NCI-H1930 (cell line): ENCODE measurements at places on chromosomes 3 and 15.

DNA sequence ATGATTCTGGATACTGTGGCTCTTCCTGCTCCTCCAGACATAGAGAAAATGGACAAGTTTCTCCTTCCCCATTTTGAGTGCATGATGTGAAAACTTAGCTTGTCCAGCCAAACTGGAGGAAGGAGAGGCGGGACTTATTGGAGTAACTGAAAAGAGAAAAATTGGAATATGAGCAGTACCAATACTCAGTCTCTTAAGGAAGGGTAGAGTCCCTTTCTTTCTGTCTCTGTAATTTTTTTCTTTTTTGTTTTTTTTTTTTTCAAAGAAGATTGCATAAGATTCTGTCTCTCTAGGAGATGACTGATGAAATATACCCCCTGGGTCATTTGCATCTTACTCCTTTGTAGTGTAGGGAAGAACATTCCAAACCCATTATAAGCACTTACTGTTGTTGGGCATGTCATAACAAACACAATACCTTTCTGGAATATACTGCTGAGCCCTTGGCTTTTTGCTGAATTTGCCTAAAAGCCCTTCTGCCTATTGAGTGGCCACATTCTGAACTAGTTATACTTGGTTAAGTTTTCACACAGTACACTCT lies 498.1 kb upstream of the TPRG1 start:
- no peak for DNase-seq

- no peak for DNase-seq
Measured at GRCh38 chr3:43580181-43580580, 41.6 kb downstream of the ANO10 start.

DNA sequence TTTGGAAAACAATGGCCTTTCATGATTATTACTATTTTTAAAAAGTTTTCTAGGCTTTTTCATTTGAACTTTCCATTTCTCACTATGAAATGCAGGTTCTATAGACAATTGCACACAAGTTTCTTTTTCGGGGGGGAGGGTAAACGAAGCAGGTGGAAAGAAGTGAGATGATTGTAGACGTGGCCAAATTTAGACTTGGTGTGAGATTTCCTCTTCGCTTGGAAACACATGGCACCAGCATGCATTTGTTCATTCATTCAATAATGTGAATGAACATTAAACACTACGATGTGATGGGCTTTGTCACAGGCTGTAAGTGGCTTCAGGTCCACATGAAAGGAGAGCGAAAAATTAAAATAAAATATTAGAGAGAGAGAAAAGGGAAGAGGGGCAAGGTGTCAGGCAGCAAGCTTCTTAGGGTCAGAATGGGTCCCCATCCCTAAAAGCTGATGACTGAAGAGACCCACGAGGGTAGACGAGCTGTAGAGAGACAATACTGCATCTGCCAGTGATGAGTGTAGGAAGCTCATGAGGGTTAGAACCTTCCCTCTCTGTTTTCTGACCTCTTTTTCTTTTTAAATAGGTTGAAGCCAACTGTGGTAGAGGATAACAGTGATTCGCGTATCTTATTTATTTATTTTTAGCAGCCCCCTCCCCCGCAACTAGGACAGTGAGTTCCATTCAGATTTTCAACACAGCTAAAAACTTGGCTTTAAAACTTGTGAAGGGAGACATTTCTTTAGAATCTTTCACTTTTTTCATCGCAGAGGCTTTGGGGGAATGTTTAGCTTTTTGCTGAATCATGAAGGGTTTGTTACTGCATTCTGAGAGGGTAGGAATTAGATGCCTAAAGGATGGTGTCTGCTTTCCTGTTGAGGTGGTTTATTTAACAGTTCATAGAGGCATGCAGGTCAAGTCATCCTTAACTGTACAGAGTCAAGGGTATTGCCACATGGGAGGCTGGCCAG lies 36.2 kb downstream of the GAP43 start:
- DNase-seq, result no peak

- no peak for DNase-seq
Measured at GRCh38 chr3:139585820-139586219, 46.3 kb upstream of the RBP1 start.

DNA sequence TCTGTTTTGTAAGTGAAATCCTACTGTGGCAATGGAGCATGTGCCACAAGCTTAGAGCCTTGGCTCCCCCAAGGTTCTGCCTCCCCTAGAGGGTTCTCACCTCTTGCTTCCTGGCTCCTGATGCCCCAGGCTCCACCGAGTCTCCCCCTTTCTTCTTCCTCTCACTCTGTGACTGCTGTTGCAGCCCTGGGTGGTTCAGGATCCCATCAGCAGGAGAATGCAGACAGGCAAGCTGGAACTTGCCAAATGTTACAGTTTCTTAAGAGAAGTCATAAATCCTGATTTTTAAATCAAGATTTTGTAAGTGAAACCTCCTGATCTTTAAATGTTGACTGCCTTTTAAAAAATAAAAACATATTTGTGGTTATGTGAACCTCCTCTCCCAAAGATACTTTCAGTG lies 133.9 kb downstream of the CCNL1 start:
- no peak for DNase-seq

- DNase-seq, result no peak
Measured at GRCh38 chr3:57077630-57078343, 17.3 kb downstream of the SPATA12 start.

DNA sequence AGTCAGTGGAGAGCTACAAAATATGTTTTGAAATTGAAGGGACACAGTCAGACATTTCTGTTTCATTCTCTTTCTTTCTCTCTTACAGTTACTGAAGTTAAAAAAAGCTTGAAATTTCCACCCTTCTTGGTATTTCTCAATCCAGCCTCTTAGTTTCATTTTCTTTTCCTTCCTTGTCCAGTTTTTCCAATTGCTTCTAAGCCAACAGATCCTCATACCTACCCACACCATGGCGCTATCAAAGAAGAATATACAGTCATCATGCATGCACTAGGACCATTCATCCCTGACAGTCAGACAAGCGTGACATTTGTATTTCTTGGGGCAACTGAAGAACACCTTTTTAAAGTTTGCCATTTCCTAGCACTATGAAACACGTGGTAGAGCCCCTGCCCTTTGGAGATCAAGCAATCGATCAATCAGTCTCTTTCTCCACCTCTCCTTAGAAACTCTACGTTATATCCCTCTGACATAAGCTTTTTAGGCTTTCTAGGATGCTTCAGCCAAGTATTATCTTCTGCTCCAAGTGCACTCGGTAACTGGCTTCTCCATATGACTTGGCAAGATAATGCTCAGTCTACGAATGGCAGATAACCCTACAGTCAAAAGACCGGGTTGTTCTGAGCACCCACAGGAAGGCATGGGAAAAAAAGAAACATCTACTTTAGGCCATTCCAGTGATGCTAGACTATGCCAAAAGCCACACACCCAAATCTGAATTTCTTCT lies 65.4 kb downstream of the FBN1 start:
- DNase-seq, result no peak

GRCh38 chr15:82750831-82751180 lies 41.1 kb upstream of the AP3B2 start:
- DNase-seq, result no peak

- DNase-seq, result no peak
Measured at GRCh38 chr3:136778865-136779264, 26.7 kb upstream of the STAG1 start.

DNA sequence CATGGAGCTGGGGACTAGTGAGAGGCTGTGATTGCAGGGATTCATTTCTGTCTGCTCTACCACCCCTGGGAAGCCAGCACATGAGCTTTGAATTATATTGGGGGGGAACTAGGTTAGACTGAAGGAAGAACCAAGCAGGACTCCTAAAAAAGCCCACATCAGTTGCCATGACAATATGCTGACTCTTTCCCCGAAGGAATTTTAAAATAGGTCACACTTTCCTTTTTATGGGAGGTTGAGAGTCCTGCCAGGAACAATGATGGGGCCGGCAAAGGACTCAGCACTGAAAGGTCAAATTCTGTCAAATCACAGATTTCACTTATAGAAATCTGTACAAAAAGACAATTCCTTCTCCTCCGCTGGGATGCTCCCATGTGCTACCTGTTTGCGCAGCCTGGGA lies 130.8 kb downstream of the ZNF621 start:
- no peak for DNase-seq

DNA sequence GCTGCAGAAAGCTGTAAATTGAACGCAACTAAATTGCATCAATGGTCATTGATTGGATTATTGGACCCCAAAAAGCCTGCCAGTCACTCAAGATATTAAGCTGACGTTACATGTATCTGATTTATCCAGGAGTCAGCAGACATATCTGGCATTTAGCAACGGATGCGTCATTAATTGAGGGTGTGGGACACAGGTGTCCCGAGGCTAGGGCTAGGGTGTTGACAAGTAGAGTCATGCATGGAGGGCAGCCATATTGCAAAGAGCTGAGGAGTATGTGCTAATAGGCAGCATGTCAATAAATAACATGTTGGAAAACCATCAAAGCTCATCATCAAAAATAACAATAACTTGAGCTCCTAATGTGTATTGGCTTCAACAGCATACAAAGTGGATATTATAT lies 234.5 kb upstream of the GOLGA6L4 start:
- DNase-seq, result no peak

GRCh38 chr3:180267202-180267843 lies 230.6 kb upstream of the PEX5L start:
- no peak for DNase-seq

GRCh38 chr15:66673410-66674322 lies 28.4 kb upstream of the SMAD6 start:
- DNase-seq, result no peak

DNA sequence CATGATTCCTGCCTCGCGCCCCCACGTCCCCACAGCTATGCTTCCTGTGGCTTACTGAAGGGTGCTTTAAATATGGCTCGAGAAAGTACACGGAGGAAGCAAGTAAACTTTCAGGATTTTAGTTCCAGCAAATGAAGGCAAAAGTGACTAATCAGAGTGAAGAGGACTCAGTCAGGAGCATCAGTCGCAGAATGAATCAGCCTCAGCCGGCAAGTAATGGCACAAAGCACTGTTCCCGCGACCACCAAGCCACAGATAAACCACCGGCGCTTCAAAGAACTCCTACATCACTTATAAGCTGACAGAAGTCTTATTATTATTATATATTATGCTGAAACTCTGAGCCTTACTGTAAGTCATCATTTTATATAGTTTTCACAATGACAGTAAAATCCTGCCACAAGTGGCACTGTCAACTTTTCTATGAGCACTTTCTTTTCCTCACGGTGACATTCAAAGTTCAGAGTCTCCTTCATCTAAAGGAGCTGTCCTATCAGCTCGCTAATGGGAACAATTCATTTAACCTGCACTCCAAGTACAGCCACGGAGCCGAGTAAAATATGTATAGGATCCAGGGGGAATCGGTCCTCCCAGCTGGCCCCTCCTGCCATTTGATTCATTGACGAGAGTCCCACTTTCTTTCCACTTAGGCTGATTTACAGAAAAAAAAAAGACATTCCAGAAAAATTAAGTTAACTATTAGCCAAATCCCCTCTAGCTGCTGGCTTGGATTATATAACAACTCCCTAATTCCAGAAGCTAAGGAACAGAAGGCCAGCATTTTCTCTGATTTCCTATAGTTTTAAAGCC lies 217.0 kb upstream of the ICE2 start:
- no peak for DNase-seq

- DNase-seq, result no peak
Measured at GRCh38 chr3:124890573-124891190, 3.5 kb upstream of the ITGB5 start.

DNA sequence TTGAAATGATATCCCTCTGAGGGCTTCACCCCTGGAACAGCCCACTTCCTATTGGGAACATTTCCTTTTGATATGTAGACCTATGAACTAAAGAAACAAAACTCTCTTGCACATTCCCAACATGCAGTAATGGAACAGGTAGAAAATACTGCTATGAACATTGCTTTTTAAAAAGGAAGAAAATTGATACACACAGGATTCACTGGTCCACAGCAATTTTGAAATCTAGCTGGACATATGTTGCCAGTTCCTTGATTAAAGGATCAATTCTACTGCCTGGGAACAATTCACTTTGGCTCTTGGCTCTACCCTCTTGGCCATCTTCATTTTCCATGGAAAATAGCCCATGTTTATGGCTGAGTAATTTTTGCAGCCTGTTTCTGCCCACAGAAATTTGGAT lies 74.9 kb upstream of the ZNF280D start:
- DNase-seq, result no peak

DNA sequence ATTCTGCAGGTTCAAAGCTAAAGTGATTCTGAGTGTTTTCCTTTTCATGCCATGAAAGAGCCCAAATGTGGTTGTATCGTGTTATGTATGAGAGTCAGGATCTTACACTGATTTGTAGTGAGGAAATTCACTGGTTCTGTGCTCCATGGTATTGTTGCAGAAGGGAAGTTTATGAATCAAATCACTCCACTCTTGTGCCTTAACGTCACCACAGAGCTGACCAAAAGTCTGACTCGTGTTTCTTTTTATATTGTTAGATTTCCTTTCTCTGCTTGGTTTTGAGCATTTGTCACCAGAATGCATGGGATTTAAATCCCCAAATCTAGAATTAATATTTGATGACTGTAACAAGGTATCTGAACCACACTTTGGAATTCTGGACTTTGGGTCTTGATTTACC lies 29.1 kb upstream of the SLC30A4 start:
- DNase-seq, result no peak

DNA sequence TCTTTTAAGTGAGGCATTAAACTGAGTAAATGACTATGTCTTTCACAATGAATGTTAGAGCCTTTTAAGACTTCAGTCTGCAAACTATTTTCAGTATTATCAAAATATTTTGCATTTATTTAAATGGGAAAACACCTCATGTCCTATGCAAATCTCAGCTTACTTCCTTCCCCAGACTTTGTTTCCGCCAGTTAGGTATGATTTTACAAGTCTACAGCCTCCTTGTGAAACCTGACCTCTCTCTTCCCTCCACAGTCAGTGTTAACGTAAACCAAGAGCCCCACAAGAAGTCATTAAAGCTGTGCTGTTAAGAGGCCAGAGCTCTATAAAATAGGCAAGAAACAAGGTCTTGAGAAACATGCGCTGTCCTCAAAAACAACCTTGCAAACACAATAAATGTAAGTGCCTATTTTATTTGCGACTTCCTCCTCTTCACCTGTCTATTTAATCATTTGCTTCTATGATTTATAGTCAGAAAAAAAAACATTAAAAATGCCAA lies 48.3 kb downstream of the PRTG start:
- no peak for DNase-seq

DNA sequence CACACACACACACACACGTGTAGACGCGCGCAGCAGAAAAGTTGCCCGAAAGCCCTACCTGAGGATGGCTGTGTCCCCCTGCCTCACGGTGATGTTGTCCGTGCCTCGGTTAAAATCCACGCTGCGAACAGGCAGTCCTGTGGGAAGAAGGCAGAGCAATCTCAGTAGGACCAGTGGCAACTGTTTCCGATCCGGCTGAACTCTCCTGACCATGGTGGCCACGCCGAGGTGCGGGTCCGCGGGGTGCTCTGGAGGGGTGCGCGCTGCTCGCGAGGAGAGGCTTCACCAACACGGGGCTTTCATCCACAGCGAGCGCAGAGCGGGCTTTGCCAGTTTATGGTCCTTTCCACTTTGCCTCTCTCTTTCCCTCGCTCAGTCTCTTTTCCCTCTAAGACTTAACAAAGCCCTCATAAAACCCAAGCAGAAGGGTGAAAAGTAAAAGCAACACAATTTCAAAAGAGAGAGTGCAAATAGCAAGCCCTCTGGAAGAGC lies 422 bp downstream of the LSAMP start:
- no peak for DNase-seq

- no peak for DNase-seq
Measured at GRCh38 chr3:51400166-51400565, 9.1 kb downstream of the RBM15B start.

GRCh38 chr3:128357538-128357937 lies 109.2 kb downstream of the DNAJB8 start:
- DNase-seq, result no peak
